ENCODE measurements at places on chromosomes 11 and 22.

DNA sequence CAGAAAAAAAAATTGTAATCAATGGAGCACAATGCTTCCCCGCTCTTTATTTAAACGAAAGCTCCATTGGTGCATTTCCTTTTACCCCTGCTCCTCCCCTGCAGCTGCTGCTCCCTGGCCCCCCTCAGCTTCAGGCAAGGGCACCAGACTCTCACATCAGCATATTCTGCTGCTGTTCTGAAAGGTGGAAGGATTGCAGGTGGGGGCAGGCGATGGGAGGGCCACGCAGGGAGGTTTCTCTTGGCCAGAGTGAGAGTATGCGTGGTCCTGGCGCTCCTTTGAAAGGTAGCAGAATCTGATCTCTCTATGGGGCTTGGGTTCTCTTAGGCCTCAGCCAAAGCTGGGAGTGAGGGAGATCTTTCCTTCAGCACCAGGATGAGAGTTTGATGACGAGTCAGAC, 240.9 kb upstream of the CADM1 start:
- DNase-seq: no peak

DNA sequence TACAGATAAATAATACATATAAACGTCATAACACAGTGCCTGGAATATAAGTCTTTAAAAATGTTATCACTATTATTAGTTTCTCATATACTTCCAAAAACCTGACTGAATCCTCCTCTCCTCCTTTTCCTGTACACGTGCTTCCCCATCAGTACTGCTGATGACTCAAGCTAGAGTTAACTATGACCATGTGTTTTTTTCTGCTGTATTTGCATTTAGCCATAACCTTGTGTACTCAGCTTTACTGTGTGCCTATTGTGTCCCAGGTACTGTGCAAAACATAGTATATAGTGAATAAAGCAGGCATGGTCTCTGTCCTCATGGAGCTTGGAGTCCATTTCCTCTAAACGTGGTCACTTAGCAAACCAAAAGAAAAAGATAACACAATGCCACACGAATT, 56.5 kb upstream of the ARHGAP32 start:
- no peak for DNase-seq

DNA sequence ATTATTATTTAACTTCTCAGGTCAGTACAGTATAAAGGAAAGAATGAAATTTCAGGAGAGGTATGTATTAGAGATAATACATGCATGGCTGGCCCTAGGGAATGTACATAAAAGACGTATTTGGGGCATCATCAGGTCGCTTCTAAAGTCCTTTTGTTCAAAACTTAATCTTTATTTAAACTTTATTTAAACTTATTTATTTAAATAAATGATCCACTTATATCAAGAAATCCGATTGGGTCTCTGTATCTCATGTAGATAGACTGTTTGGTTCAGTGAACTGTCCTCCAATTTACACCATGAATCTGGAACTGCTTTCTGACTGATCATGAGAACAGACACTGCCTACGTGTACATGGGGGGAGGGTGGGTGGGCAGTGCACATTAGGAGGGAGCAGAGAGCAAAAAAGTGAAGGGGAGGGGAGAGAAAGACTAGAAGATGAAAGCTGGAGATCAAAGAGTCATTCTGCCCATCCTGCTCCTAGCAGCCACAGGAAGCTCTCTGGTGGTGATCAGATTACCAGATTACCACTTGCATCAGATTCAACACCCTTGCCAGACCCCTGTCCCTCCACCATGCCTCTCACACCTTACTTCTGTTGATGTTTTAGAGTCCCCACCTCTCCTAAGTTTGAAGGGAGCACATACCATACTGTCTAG, 92.1 kb upstream of the MTMR2 start:
- DNase-seq: peak; percentile 21

DNA sequence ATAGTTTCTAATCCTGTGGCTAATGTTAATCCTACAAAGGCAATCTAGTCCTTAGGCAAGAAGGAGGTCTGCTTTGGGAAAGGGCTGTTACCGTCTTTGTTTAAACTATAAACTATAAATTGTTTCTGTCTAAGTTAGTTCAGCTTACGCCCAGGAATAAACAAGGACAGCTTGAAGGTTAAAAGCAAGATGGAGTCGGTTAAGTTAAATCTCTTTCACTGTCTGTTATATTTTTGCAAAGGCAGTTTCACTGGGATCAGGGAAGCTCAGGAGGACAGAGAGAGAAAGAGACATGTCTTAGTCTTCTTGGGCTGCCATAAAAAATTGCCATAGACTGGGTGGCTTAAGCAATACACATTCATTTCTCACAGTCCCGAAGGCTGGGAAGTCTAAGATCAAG, 27.6 kb upstream of the CEP295 start:
- DNase-seq: no peak

- DNase-seq: no peak
Observed at GRCh38 chr11:45319077-45319476, 32.9 kb upstream of the SYT13 start.
